ENCODE measurements at places on chromosomes 1 and 21. TPM values are rescaled to one million over a fixed set of nuclear protein-coding genes. Genes with fewer than 3 reads are reported as not detected.

DNA sequence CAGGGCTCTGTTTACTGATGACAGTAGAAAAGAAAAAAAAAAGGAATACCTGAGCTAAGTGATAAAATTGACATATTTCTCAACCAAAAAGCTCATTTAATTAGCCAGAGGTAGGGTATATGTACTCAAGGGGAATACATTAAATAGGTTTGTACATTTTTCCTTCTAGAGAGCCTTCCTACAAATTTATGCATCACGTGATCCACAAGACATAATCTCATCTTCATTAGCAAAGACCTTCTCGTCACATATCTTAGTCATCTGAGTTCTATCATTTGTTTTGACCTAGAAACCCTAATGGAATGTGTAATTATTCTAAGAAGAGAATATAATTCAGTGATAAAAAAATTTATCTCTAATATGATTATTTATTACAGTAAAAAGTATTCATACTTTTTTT is 30.7 kb upstream of the CFHR4 start:
- H3K4me3 ChIP-seq: no peak overlapping the region
- DNase-seq: no peak
- no peak overlapping the region for H3K27ac ChIP-seq
- no peaks in the 10 kb centered on the region for H3K4me1 ChIP-seq
- H3K36me3 ChIP-seq: no peaks in the 10 kb centered on the region

- DNase-seq: no peak
- no peak overlapping the region for H3K27ac ChIP-seq
- no peaks in the 10 kb centered on the region for H3K4me1 ChIP-seq
- no peaks in the 10 kb centered on the region for H3K36me3 ChIP-seq
- no peaks in the 10 kb centered on the region for H3K27me3 ChIP-seq
Measured at GRCh38 chr1:90768098-90768497, 51.0 kb upstream of the BARHL2 start.

The TEDDM1 gene
- total RNA-seq: not detected

- no peaks in the 10 kb centered on the region for H3K27me3 ChIP-seq
- no peak overlapping the region for H3K4me3 ChIP-seq
- peaks cover 31% of the 10 kb centered on the region for H3K4me1 ChIP-seq
- peak; percentile 36 for DNase-seq
- H3K36me3 ChIP-seq: no peaks in the 10 kb centered on the region
- peak overlapping the region; percentile 70 for H3K27ac ChIP-seq
Measured at GRCh38 chr1:183195142-183195574, 9.1 kb downstream of the LAMC2 start.

- DNase-seq: no peak
- peaks cover 21% of the 10 kb centered on the region for H3K27me3 ChIP-seq
- H3K4me3 ChIP-seq: no peak overlapping the region
Measured at GRCh38 chr1:48000883-48001282, 3.7 kb upstream of the TRABD2B start.
